ENCODE measurements at places on chromosomes 11 and 22.

DNA sequence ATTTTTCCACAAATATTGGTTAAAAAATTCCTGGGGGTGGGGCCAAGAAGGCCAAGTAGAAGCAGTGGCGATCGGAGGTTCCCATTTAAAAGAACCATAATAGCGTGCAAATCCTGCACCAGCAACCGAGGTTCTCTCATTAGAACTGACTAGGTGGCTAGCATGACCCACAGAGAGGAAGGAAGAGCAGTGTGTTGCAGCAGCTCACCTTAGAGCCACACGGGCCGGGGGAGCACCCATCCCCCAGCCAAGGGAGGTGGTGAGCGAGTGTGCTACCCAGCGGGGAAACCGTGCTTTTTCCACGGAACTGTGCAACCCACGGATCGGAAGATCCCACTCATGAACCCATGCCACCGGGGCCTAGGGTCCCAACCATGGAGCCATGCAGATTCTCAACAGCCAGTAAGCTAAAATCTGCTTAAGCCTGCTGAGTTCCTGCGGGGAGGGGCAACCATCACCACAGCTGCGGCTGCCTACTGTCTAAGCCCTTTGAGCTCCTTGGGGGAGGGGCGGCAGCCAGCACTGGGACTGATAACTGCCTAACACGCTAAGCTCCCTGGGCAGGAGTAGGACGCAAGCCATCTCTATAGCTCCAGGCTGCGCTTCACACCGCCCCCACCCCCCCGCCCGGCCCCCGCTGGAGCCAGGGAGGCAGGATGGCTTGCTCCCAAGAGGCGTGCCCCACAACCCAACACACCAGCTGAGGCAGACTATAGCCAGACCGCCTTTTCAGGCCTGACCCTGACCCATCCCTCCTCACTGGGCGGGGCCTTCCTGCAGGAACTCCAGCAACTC, 21.0 kb upstream of the HTATIP2 start:
- no peak for DNase-seq

DNA sequence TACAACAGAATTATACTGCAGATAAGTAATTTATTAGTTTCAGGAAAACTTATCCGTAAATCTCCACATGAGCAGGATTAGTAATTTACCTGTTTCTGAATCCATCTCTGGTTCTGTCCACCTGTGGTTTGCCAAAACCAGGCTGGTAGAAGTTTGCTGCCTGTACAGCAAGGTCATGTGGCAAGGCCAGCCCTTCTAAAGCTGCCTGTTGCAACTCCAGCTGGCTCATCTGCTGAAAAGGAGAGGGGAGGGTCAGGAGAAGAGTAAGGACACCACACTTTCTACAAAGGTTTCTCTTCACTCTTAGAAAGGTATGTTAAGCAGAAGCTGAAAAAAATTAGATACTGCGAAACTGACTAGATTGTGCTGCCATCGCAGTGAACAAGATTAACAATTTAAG, 42.3 kb downstream of the EIF4ENIF1 start:
- DNase-seq, result no peak

GRCh38 chr22:28773461-28773867, 969 bp downstream of the CCDC117 start:
- no peak for DNase-seq

GRCh38 chr11:46977038-46977813, 40.7 kb downstream of the CSTPP1 start:
- peak; percentile 48 for DNase-seq

- no peak for DNase-seq
Observed at GRCh38 chr11:132792341-132793140, 739.8 kb downstream of the OPCML start.

GRCh38 chr11:70650075-70650909, 252.0 kb downstream of the CTTN start:
- DNase-seq, result no peak

DNA sequence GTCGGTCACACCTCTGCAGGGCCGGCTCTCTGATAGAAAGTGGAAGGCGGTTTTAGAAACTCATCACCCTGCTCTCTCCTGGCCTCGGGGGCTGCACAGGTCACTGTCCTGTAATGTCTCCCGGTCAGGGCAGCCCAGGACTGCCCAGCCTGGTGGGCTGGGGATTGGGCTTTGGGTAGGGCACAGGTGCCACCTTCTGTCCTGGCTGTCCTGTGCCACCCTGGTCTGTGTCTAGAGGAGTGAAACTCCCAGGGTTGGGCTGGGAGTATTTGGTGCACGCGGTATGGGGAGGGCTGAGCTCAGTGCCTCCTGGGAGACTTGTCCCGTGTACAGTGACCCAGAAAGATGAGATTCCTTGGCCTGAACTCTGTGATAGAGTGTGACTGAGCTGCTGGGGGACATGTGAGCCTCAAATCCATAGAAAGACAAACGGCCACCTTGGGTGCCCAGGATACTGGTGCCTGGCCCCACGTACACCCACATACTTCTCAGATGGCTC, 17.8 kb downstream of the SART1 start:
- DNase-seq, result no peak

Data from G401 (cell line).